ENCODE measurements at places on chromosomes 7 and 10.

- DNase-seq = no peak
Observed at GRCh38 chr10:97759946-97760345, 11.9 kb downstream of the SFRP5 start.

DNA sequence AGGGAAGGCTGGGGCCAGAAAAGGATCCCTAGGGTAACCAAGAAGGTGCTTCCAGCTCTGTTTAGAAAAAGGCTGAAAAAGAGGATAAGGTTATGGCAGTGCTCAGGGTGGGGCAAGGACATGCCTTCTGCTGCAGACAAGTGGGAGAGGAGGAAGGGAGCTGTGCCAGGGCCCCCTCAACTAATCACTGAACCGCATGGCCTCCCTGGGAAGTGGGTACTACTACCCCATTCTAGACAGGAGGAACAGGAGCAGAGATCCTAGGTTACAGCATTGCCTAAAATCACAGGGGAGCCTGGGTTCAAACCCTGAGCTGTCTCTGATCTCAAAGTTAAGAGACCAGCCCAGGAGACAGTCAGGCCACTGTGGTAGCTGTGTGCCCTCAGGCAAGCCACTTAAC is 149.7 kb downstream of the GRID1 start:
- DNase-seq = no peak

- DNase-seq = no peak
Observed at GRCh38 chr10:5665373-5666007, 905 bp downstream of the ASB13 start.

DNA sequence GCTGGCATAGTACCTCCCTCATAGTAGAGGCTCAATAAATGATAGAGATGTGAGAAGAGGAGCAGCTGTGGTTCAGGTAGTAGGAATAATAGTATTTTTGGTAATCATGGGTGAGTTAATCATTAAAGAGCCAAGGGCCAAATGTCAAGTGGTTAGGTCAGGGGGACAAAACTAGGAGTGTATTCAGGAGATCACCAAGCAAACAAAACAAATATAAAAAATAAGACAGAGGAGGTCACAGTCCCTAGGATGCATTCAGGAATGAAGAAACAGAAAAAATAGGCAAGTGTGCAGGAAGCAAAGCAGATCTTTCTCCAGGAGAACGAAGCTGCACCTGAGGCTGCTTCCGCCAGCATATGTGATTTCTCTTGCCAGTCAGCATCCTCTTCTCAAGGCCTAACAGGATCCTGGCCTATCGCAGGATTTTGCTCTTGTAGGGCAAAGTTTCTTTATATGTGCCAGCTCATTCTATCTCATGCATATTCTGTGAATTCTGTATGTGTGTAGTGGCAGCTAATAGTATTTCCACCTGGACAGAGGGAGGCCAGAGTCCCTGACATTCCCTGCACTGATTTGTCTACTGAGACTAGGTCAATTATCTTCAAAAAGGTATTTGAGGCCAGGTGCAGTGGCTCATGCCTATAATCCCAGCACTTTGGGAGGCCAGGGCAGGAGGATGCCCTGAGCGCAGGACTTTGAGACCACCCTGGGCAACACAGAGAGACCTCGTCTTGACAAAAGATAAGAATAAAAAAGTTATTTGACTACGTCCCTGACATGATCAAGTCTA is 82.7 kb downstream of the AKR1D1 start:
- DNase-seq = no peak

DNA sequence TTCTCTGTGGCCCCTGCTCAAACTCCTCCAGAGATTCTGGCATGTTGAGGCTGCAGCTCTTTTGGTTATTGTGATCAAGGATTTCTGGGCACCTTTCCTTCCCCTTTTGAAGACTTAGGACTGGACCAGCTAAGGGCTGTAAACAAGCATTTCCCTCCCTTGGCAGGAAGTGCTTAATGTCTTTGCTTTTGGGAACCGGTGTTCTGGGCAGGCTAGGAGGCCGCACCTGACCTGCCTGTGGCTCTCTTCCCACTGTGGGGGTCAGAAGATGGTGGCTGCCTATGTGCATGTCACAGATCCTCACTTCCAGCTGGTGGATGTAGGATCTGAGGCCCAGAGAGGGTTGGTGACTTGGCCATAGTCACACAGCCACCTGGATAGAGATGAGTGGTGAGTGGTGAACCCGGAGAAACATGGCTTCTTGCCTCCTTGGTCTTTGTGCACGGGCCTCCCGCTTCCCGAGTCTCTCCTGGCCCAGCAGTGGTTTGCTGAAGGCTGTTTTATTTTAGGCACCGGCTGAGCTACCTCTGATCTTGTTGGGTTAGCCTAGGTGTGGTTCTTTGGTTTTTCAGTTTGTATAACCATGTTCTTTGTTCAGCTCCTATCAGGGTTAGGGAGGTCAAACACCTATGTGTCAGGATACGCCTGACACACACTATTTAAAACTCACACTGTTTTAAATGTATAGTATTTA is 82.0 kb downstream of the GRK5 start:
- no peak for DNase-seq

- no peak for DNase-seq
Observed at GRCh38 chr7:45325378-45325777, 167.8 kb downstream of the RAMP3 start.

DNA sequence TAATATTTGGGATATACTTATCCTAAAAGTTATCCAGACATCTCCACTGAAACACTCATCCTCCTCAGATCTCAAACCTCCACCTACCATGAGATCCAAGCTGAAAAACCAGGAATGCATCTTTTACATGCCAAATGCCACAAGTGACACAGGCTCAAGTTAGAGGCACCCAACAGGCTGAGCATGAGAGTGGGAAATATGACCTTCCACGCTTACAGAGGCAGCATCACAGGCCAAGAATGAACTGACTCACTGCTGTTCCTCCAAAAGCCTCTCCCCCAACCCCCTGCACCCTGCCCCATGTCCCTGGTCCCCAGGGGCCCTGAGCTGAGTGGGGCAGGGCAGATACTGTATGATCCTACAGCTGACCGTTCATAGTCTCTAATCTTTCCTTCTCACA is 4.8 kb upstream of the MTPAP start:
- DNase-seq = no peak

DNA sequence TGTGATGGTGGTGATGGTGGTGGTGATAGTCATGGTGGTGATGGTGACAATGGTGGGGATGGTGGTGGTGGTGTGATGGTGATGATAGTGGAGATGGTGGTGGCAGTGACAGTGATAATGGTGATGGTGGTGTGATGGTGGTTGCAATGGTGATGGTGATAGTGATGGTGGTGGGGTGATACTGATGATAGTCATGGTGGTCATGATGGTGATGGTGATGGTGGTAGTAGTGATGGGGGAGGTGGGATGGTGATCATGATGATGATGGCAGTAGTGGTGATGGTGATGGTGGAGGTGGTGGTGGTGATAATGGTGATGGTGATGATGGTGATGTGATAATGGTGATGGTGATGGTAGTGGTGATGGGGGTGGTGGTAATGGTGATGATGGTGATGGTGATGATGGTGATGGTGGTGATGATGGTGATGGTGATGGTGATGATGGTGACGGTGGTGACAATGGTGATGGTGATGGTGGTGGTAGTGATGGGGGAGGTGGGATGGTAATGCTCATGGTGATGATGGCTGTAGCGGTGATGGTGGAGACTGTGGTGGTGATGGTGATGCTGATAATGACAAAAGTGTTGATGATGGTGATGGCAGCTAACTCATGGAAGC is 4.7 kb upstream of the PWWP2B start:
- no peak for DNase-seq

DNA sequence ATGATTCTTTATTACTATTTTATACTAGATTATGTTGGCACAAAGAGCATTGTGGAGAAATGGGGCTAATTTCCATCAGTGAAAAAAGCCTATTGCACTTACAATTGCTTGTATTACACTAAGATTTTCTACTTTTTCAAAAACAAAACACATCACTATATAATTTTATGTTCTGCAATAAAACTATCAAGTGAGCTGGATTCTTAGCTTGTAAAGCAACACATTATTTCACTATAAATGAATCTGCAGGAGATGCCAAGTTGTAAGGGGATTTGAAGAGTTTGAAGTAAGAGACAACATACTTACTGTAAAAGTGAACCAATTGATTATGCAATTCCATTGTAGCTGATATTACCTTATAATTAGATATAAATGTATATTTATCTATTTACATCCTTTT is 333.3 kb upstream of the SEMA3D start:
- no peak for DNase-seq

DNA sequence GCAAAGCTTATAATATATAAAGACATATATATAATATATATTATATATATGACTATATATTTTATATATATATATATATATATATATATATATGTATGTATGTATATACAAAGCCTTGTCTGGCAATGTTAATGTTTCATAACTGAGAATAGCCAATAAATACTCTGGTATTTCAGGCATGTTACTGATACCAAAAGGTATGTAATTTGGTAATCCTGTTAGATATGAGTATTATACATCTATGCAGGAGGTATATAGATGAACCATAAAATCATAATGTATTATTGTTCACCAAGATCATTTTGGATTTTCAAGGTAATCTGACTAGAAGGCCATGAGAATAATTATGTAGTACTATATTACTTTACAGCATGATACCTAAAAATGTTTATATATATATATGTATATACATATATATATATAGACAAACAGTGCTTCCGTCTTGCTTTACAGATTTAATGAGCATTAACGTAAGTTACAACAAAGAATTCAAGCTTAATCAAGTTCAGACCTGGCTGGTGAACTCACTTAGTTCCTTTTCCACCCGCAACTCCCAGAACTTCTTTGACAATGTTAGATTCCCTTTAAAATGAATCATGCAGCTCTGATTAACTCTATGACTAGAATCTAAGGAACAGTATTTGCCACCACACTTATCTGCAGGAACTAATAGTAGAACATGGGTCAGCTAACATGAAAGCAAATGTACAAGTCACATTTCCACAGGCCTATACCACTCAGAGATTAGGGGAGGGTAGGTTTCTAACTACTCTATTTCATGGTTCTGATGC is 82.7 kb downstream of the SLC25A13 start:
- no peak for DNase-seq

DNA sequence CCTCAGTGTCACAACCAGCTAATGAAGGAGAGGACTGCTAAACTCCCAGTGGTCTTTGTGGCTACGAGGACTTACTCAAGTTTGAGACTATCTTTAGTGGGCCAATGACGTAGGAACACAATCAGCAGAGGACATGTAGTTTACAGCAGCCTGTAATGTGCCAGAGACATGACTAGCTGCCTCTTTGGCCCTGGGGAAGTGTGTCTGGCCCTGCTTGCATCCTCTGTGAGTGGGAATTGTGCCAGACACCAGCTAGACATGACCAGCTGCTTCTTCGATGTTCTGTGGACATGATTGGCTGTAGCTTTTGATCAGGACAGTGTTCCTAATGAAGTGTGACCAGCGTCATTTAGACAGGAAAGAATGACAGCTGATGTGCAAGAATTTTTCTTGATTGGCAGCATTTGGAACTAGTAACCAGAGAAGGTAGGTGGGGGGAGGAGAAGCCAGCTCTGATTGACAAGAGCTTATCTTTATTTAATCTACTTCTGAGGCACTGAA is 141.7 kb downstream of the AUTS2 start:
- DNase-seq = no peak

GRCh38 chr7:41887416-41887815 is 184.5 kb upstream of the INHBA start:
- DNase-seq = no peak

DNA sequence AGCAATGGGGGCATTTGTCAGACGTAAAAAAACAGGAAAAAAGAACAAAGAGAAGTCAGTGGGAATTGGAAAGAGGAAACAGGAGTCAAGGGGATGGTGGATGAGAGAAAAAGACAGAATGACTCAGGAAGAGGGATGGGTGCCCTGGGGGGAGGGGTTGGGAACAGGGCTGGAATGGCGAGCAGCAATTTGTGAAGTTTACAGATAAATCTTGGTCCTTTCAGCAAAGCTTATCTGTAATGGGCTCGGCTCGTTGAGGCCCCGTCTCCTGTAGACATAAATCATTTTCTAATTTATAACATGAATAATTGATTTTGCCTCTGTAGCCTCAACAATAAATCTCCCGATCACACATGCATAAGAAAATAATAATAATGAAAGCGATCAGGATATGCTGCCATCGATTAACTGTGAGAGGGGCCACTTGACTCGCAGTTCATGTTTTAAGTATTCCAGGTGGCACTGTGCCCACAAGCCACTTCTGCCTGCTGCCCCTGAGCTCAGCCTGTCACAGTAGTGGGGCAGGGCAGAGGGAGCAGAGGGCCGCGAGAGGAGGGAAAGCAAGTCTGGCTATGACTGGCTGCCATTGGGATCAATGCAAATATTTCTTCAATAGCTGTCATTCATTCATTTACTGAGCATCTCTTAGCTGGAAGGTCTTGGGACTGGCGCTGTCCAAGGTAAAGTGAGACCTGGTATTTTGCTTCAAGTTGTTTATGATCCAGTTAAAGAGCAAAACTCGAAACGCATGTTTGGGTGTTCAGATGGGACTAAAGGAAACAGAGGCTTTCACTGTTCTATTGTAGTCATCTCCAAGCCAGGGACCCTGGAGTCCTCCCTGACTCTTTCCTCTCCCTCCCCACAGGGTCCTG is 47.4 kb upstream of the R3HCC1L start:
- no peak for DNase-seq

DNA sequence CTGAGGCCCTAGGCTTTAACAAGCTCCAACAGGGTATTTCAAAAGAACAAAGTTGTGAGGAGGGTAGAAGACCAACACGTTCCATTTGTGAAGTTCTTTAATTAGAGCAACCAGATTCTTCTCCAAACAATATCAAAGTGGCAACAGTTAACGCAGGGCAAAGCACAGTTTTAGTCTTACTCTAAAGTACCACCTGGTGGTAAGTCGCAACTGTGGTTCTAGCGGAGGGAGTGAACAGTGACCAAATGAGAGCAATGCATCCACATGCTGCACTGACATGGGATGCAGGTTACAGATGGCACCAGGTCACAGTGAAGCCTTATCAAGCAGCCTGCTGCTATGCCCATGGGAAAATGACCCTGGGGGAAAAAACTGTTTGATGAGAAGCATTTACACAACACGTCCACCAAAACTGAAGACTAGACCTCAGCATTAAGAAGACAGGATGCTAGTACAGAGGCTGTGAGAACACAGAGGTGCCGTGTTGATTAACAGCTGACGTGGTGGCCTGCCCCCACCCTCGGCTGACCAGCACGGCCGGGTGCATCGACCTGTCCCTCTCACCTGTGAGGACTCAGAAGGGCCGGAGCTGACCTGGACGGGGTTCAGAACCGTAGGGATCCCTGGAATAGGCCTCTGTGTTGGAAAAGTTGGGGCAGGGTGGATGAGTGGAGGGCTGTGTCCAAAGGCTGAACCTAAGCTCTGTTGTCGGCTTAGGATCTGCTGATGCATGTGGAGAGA is 211.2 kb downstream of the GLI3 start:
- DNase-seq = no peak
